ENCODE measurements at places on chromosomes 11 and 22.

- DNase-seq: peak; percentile 12
Observed at GRCh38 chr22:31943978-31944699, at the start of gene YWHAH. Gene YWHAH, plus strand, starts transcription at chr22:31944535. Its CDS starts 199 bp downstream, at chr22:31944734.

DNA sequence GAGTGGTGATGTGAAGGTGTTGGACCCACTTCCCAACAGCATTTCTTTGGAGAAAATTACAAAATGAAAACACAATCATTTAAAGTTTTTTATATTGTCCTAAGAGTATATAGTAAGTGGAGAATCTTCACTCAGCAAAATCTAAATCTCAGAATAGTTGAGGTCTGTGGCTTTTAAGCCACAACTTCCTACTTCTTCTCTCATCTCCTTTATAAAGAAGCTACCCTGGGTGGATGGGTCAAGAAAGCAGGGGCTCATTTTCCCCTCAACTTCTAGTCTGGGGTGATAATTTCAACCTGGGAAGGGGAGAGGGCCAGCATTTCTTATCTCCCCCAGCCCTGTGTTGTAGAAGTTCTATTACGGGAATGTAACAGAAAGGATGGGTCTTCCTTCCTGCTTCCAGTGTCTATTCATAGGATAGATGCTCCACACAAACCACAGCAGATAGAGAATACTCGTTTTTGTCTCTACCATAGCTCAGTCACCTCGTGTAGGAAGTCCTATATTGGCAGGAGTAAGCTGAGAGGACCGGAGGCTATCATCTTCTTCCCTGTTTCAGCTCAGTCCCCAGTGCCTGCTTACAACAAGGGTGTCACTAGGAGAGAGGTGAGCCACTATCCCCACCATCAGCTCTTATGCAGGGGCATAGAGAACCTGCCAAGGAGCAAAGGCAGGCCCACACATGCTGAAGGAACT is 341.5 kb downstream of the CASP12 start:
- DNase-seq: no peak

DNA sequence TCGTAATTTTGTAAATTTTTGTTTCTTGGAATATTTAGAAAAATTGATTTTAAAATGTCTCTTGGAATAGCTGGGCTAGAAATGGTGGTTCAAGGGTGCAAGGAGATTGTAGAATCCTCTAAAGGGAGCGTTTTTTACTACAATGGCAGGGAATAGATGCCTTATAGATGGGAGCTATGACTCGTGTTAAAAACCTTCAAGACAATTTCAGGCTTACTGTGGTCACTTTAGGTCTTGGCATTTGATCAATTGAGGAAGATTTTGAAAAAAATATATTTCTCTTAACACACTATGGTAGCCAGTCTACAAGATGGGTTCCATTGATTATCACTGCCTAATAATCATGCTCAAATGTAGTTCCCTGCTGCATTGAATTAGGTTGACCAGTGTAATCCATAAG is 25.0 kb downstream of the METTL15 start:
- no peak for DNase-seq

DNA sequence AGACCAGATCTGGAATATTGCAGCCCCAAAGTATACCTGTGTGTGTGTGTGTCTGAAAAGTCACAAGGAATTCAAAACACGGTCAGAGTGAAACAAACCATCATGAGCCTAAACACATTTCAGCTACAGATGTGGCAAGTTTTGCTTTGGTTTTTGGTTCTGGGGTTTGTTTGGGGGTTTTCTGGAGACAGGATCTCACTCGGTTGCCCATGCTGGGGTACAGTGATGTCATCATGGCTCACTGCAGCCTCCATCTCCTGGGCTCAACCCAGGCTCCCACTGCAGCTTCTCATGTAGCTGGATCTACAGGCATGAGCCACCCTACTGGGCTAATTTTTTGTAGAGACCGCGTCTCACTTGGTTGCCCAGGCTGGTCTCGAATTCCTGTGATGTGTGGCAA is 41.4 kb upstream of the PHF21A start:
- DNase-seq: no peak

DNA sequence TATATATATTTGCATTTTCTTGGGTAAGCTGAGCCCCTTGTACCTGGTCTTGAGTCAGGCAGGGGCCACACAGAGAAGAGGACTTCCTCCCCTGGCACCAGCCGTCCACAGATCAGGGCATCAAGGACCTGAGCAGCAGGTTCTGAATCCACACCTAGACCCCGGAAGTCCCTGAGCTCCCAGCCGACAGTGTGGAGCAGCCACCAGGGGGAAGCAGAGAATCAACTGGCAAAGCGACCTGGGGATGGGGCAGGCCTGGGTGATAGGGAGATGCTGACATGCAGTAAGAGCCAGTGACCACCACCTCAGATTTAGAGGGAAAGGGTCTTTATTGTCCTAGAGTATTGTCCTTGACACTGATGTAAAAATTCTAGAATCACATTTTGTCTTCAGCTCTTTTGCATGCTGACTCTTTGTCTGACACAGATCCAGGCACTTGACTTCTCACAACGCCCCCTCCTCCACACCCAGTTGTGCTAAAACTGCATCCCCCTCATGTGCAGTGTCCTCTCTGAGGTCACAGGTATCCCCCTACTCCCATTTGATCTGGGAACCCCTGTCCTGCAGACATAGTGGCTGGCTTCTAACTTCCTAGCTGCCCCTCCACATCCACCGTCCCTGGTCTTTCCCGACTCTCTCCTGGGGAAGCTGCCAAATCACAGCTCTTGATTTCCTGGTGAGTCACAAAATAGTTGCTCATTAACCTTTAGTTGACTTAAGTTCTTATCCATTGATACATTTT is 109.3 kb downstream of the GGTLC2 start:
- DNase-seq: no peak

All from AG04449 (cell line).